Stimulated activated CD4-positive, alpha-beta T cell treated with anti-CD3 and anti-CD28 coated beads, Interleukin-1b, Interleukin-23, amount 100 ng/mL, for 1 hour (primary cell): ENCODE measurements at places on chromosomes 5 and 9.

- DNase-seq = no peak
Observed at GRCh38 chr5:137492331-137492730, 6.8 kb downstream of the SPOCK1 start.

- no peak for DNase-seq
Observed at GRCh38 chr5:116046261-116046660, 14.0 kb downstream of the ARL14EPL start.

GRCh38 chr9:14445946-14446345 lies 132.0 kb upstream of the NFIB start:
- DNase-seq = no peak

GRCh38 chr5:143698574-143698973 lies 113.4 kb upstream of the HMHB1 start:
- no peak for DNase-seq

GRCh38 chr9:127644146-127644827 lies 32.2 kb downstream of the STXBP1 start:
- DNase-seq = no peak

DNA sequence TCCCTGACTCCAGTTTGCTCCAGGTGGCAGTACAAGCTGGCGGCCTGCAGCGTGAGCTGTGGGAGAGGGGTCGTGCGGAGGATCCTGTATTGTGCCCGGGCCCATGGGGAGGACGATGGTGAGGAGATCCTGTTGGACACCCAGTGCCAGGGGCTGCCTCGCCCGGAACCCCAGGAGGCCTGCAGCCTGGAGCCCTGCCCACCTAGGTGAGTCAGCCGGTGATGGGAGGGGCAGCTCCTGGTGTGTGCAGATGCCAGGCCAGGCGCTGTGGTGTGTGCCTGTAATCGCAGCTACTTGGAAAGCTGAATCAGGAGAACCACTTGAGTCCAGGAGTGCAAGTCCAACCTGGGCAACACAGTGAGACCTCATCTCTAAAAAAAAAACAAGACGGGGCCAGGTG lies 10.0 kb upstream of the CACFD1 start:
- DNase-seq = no peak

DNA sequence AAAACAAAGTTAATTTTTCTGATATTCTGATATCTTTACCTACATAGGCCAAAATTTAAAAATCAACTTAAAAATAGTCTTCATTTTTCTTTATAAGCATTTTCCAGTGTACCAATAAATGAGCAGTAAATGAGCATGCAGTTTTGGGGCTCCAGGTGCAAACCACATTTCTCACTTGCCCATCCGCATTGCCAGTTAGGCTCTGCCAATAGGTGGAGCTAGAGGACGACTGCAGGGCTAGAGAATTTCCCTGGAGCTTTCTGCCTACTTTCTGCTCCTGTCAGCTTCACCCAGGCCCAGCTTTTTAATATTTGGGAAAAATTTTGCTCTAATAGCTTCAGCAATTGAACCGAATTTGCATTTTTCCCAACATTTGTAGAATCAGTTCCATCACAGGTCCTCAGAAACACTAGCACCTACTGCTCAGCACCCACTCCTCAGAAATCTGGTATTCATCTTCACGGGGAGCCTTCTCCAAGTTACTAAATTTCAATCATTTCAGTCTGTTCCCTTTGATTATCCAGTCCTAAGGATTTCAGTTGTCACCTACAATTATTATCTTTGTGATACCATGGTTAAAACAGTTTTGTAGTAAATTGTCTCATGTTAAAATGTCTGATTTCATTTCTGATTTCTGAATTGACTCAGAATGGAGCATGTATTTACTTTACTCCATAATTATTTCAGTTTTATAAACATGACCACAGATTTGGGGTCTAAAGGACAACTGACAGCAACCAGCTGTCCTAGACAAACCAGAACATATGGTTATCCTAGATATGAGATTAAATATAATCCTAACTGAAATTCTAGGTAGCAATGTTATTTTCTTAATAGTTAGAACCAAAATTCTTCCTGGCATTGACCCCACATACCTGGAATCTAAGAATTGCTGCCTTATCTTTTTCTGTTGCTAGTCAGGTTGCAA lies 104.6 kb upstream of the FAM174A start:
- DNase-seq = peak; percentile 4

DNA sequence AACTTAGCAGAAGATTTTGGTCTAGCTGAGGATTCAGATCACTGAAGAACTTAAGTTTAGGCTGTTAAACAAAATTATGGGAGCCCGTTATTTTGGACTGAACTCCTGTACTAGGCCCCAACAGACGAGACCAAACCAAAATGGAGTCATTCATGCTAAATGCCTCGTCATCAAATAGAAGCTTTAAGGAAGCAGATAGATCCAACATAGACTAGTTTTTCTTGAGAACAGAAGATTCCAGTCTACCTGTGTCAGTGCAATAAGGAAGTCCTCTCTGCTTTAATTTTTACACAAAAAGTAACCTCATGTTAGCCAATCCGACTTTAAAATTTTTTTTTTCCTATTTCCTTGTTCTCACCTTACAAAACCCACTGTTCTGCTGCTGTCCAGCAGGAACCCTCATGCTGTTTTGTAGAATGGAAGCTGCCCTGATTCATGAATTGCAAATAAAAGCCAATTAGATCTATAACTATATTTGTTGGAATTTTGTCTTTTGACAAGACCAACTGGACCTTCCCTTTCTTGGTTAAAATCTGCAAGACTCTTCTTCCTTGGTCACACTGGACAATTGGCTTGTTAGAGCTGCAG lies 29.0 kb upstream of the GOLM1 start:
- no peak for DNase-seq

DNA sequence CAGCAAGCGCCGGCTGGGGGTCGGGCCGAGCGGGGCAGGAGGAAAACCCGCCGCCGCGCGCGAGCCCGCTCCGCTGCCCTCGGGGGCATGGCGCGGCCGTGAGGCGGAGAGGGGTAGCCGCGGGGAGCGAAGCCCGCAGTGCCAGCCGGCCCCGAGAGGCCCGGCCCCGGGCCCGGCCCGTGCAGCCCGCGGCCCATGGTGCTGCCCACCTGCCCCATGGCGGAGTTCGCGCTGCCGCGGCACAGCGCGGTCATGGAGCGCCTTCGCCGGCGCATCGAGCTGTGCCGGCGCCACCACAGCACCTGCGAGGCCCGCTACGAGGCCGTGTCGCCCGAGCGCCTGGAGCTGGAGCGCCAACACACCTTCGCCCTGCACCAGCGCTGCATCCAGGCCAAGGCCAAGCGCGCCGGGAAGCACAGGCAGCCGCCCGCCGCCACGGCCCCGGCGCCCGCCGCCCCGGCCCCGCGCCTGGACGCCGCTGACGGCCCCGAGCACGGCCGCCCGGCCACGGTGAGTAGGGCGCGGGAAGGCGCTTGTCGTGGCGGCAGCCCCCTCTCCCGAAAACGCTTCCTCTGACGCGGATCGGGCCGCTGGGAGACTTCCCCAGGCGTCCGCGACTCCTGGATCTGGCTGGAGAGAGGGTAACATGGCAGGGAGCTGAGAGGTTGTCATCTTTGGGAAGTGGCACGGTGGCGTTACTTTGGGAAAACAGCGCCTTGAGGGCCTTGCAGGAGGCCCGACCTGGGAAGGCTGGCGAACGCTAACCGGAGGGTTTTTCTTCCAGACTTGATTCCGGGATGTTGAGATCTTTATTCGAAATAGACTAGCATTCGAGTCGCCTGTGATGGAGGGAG lies 523 bp downstream of the MAML1 start:
- DNase-seq = peak; percentile 10

- DNase-seq = no peak
Observed at GRCh38 chr5:17415321-17415758, 82.7 kb upstream of the TAF11L2 start.

GRCh38 chr5:87850843-87851242 lies 417.8 kb downstream of the TMEM161B start:
- DNase-seq = no peak

DNA sequence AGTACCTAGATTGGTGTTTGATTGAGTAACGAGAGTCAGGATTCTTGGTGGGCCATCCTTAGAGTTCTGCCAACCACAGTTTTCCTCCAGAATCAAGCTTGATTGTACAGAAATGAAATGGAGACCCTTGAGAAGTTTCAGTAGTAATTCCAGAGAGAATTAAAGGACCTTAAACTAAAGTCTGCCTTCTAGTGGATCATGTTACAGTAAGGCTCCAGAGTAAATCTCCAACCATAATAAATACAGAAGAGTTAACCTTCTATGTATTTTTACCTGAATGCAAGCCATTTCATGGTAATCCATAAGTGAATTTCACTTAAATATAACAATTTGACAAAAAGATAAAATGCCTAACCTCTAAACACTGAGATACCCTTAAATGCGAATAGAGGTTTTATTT lies 53.0 kb upstream of the CNTLN start:
- no peak for DNase-seq

GRCh38 chr9:101119206-101119819 lies 90.8 kb downstream of the PLPPR1 start:
- no peak for DNase-seq

- no peak for DNase-seq
Observed at GRCh38 chr5:153461341-153461740, 29.1 kb upstream of the GRIA1 start.
